Thoracic aorta (tissue), 2 donors: ENCODE measurements at places on chromosomes 5 and 9. TPM values are rescaled to one million over a fixed set of nuclear protein-coding genes. Genes with fewer than 3 reads are reported as not detected.

DNA sequence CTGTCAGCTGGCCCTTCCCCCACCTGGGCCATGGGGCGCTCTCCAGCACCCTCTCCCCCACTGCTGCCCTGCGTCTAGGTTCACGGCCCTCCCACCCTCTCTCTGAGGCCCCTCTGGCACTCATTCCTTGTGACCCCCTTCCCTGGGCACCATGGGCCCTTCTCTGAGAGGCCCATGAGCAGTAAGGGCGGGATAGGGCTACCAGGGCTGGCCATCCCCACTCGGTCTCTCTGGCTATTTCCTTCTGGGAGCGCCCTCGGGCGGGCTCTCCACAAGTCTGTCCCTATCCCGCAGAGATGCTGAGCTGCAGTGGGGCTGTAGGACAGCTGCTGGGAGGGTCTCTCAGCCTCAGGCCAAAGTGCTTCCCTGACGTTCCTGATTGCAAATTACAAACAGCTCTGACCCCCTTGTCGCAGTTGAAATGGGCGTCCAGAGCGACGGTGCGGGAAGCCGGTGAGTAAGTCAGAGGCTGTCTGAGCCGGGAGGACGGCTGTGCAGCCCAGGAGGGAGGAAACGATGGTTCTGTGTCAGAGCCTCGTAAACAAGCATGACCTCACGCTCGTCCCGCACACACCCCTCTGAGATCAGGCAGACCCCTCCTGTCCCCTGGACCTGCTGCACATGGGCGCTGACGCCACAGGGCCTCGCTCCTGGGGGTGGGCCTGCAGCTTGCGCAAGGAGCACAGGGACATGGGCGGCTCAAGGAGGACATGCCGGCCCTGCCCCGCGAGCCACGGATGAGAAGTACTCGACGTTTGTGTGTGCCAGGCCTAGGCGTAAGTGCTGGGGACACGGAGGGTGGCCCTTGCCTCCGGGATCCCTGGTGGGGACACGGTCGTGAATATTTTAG, 36.3 kb upstream of the GFPT2 start:
- no peak for DNase-seq
- no peak overlapping the region for H3K27ac ChIP-seq
- H3K4me1 ChIP-seq, result no peaks in the 10 kb centered on the region
- no peaks in the 10 kb centered on the region for H3K27me3 ChIP-seq
- H3K4me3 ChIP-seq, result no peak overlapping the region

DNA sequence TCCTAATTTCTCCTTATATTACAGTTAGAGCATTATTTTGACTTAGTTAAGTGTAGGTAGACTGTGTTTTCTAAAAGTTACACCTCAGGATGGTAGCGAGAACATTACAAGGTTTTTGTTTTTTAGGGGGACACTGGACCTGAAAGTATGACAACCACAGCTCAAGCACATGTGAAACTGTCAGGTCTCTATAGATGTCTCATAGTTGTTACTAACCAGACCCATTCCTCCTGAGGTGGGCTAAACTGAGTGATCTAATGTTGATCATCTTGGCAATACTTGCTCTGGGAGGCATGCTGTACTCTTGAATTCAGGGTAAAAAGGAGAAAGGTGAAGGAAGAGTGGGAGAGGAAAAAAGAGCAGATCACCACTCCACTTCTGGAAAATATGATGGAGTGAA, 196.6 kb upstream of the RASEF start:
- H3K36me3 ChIP-seq, result no peaks in the 10 kb centered on the region
- no peak overlapping the region for H3K4me3 ChIP-seq
- no peak overlapping the region for H3K27ac ChIP-seq
- no peaks in the 10 kb centered on the region for H3K4me1 ChIP-seq

DNA sequence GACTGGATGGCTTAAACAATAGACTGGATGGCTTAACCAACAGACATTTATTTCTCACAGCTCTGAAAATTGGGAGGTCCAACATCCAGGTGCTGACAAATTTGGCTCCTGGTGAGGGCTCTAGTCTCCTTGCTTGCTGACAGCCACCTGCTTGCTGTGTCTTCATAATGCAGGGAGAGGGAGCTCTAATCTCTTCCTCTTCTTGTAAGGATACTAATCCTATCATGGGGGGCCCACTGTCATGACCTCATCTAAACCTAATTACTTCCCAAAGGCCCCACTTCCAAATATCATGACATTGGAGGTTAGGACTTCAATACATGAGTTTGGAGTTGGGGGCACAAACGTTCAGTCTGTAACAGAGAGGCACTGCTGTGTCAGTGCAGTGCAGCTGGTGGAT, 26.4 kb downstream of the FOXD1 start:
- no peak for DNase-seq
- no peaks in the 10 kb centered on the region for H3K27me3 ChIP-seq
- H3K36me3 ChIP-seq, result no peaks in the 10 kb centered on the region
- H3K4me3 ChIP-seq, result no peak overlapping the region

- H3K4me1 ChIP-seq, result no peaks in the 10 kb centered on the region
- H3K4me3 ChIP-seq, result no peak overlapping the region
- H3K27me3 ChIP-seq, result no peaks in the 10 kb centered on the region
- DNase-seq, result no peak
- H3K36me3 ChIP-seq, result no peaks in the 10 kb centered on the region
- no peak overlapping the region for H3K27ac ChIP-seq
These were observed 80.6 kb downstream of the SPEF2 start for GRCh38 chr5:35698047-35698808.

GRCh38 chr5:112533362-112533761, 114.3 kb upstream of the EPB41L4A start:
- no peaks in the 10 kb centered on the region for H3K27me3 ChIP-seq
- H3K4me1 ChIP-seq, result no peaks in the 10 kb centered on the region
- no peak overlapping the region for H3K27ac ChIP-seq

DNA sequence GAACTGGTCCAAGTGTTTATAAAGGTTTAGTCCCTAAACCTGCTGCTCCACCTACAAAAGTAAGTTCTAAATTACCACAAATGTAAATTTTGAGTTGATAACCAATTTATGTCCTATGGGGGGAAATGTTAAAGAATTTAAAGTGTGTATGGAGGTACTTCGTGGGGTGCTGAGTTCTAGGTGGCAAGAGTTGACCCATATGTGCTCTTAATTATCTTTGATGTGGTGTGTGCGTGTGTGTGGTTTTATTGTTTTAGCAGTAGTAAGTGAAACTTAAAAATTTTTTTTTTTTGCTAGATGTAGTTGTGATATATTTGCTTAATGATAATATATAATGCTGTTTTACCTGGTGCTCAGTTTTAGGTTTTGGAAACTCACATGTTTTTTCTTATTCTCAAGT, 72.6 kb downstream of the GPBP1 start:
- peaks cover 24% of the 10 kb centered on the region for H3K36me3 ChIP-seq
- H3K4me1 ChIP-seq, result no peaks in the 10 kb centered on the region
- no peak overlapping the region for H3K27ac ChIP-seq

DNA sequence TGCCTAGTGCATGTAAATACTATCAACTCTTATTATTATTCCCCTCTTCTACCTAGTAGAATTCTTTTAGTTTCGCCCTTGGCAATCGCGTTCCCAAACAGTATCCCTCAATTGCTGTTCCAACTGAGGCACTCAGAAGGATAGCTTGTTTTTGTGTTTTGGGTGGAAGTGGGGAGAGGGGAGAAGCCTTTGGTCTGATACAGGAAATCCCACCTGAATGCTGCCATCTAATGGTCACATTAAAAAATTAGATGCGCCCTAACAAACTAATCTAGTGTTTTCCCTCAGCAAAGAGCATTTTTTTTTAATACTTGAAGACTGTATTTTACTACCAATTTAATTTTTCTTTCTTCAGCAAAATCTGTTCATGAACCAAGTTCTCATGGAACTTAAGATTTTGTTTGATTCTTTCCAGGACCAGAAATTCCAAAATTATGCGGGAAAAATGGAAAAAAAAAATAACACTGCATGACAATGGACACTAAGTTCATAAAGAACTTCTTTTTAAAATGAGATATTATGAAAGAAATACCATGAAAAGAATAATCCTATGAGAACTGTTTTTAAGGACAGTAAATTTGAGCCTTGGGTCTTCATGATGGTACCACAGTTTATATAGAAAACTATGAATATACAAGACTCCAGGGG, 22.2 kb upstream of the GLDC start:
- H3K4me1 ChIP-seq, result no peaks in the 10 kb centered on the region
- no peak overlapping the region for H3K4me3 ChIP-seq
- H3K27me3 ChIP-seq, result no peaks in the 10 kb centered on the region
- no peak overlapping the region for H3K27ac ChIP-seq

- H3K36me3 ChIP-seq, result no peaks in the 10 kb centered on the region
- H3K4me3 ChIP-seq, result no peak overlapping the region
- H3K4me1 ChIP-seq, result no peaks in the 10 kb centered on the region
- no peak overlapping the region for H3K27ac ChIP-seq
- DNase-seq, result no peak
These were observed 21.9 kb upstream of the CFAP95 start for GRCh38 chr9:69798744-69799143.

GRCh38 chr5:177297922-177298321, 5.6 kb downstream of the RAB24 start:
- H3K27me3 ChIP-seq, result no peaks in the 10 kb centered on the region
- no peak overlapping the region for H3K27ac ChIP-seq
- H3K36me3 ChIP-seq, result peaks cover 32% of the 10 kb centered on the region
- no peak overlapping the region for H3K4me3 ChIP-seq
- no peak for DNase-seq
- peaks cover 22% of the 10 kb centered on the region for H3K4me1 ChIP-seq

- H3K27ac ChIP-seq, result no peak overlapping the region
- H3K27me3 ChIP-seq, result no peaks in the 10 kb centered on the region
- DNase-seq, result no peak
- peaks cover 55% of the 10 kb centered on the region for H3K4me1 ChIP-seq
- no peak overlapping the region for H3K4me3 ChIP-seq
- H3K36me3 ChIP-seq, result no peaks in the 10 kb centered on the region
These were observed 217.5 kb upstream of the S1PR3 start for GRCh38 chr9:88773627-88774244.

DNA sequence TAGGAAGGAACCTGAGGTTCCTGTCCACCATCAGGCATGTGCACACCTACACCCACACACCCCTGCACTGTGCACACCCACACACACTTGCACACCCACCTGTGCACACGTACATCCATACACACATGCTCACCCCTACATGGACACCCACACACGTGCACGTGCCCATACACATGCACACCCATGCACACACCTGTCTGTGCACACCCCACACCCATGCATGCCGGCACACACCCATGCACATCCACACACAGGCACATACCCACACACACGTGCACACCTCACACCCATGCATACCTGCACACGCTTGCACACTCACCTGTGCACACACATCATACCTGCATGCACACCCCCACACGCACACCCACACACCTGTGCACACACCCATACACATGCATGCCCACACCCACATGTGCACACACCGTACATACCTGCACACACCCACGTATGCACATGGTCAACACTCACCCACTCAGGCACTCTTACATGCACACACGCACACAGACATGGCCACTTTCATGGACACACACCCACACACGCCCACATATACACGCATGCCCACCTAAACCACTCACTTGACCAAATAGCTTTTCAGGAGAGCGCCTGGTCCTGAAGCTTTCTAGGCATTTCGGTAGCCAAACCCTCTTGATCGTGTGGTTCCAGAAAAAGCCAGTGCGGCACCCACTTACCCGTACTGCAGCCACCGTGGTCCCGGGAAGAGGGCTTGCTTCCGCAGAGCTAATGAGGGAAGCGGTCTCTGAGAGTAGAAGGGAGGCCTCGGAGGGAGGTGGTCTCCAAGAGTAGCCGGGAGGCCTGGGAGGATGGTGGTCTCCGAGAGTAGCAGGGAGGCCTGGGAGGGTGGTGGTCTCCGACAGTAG, 36.7 kb upstream of the CLPTM1L start:
- DNase-seq, result no peak
- H3K36me3 ChIP-seq, result no peaks in the 10 kb centered on the region
- H3K4me1 ChIP-seq, result peaks cover 15% of the 10 kb centered on the region
- no peak overlapping the region for H3K27ac ChIP-seq

- H3K4me3 ChIP-seq, result no peak overlapping the region
- DNase-seq, result no peak
- H3K27ac ChIP-seq, result no peak overlapping the region
These were observed 201.8 kb upstream of the NMUR2 start for GRCh38 chr5:152606776-152607364.

GRCh38 chr9:72524820-72525540, 3.6 kb downstream of the TMC1 start:
- H3K27ac ChIP-seq, result no peak overlapping the region
- peaks cover 12% of the 10 kb centered on the region for H3K4me1 ChIP-seq
- no peak for DNase-seq
- no peak overlapping the region for H3K4me3 ChIP-seq
- no peaks in the 10 kb centered on the region for H3K27me3 ChIP-seq

DNA sequence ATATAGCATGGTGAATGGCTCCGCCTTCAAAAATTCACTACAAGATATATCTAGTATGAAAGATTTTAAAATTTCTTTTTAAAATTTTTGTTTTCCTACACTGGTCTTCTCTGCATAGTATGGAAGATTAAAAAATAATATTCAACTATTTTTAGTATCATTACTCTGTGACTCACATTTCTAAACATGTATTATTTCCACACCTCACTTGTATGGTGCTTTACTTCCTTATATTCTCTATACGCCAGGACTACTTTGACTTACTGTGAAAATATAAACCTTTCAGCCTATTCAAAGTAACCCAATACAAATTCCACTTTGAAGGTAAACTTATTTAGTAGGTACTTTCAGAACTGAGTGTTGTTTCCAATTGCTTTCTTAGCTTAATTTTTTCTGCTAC, 26.8 kb upstream of the TXNDC8 start:
- no peak for DNase-seq
- no peaks in the 10 kb centered on the region for H3K4me1 ChIP-seq
- H3K36me3 ChIP-seq, result peaks cover 4% of the 10 kb centered on the region
- no peaks in the 10 kb centered on the region for H3K27me3 ChIP-seq
- H3K4me3 ChIP-seq, result no peak overlapping the region

The UBE2R2 gene
- total RNA-seq, result 21.3 TPM

The PDZD2 gene
- total RNA-seq, result 15.7 TPM

The FYB1 gene
- 29.8 TPM for total RNA-seq

The CDH9 gene
- not detected for total RNA-seq

The TAF11L5 gene
- total RNA-seq, result not detected

The PCDHB9 gene
- total RNA-seq, result 9.6 TPM

The ADCY2 gene
- total RNA-seq, result 5.0 TPM

The C5orf15 gene
- total RNA-seq, result 56.1 TPM

The TTC39B gene
- 24.2 TPM for total RNA-seq

The ALDH1A1 gene
- total RNA-seq, result 101 TPM
